Type B pancreatic cell (in vitro differentiated cells): ENCODE measurements at places on chromosomes 12 and 14. TPM values are rescaled to one million over a fixed set of nuclear protein-coding genes. Genes with fewer than 3 reads are reported as not detected.
A peak's percentile ranks its signal among the peaks of the same experiment; 100 is the strongest.

- H3K36me3 ChIP-seq = no peaks in the 10 kb centered on the region
- H3K4me3 ChIP-seq = no peak overlapping the region
- no peak for DNase-seq
- no peak overlapping the region for H3K27ac ChIP-seq
- peaks cover 47% of the 10 kb centered on the region for H3K27me3 ChIP-seq
Observed at GRCh38 chr12:112841906-112842305, 50.4 kb downstream of the RPH3A start.

GRCh38 chr12:127263621-127264020, 1003.3 kb upstream of the TMEM132C start:
- no peaks in the 10 kb centered on the region for H3K4me1 ChIP-seq
- DNase-seq = no peak
- no peak overlapping the region for H3K4me3 ChIP-seq
- H3K27ac ChIP-seq = no peak overlapping the region
- peaks cover 6% of the 10 kb centered on the region for H3K27me3 ChIP-seq

DNA sequence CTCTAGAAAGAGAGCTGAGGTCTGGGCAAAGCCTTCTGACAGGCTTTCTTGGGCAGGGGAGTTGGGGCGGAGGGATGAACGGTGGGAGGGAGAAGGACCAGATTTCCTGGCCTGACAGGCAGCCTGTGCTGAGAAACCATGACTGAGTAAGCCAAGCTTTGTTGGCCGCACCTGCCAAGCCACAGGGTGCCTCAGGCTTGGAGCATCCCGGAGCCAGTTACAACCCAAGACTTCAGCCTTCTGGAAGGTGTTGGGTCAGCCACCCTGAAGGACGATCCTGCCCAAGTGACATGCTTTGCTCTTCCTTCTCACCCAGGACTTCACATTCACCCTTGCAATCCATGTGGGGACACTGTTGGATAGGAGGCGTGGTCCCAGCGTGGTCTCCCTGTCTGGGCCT, 21.0 kb upstream of the AQP2 start:
- H3K36me3 ChIP-seq = no peaks in the 10 kb centered on the region
- no peak for DNase-seq
- peaks cover 2% of the 10 kb centered on the region for H3K4me1 ChIP-seq
- H3K27ac ChIP-seq = no peak overlapping the region
- no peak overlapping the region for H3K4me3 ChIP-seq

- no peaks in the 10 kb centered on the region for H3K36me3 ChIP-seq
- no peaks in the 10 kb centered on the region for H3K4me1 ChIP-seq
- no peaks in the 10 kb centered on the region for H3K27me3 ChIP-seq
Observed at GRCh38 chr14:83164016-83164415, 1630.4 kb upstream of the SEL1L start.

GRCh38 chr14:94844593-94845152, 74.8 kb upstream of the GSC start:
- no peaks in the 10 kb centered on the region for H3K4me1 ChIP-seq
- no peaks in the 10 kb centered on the region for H3K36me3 ChIP-seq
- DNase-seq = no peak
- no peak overlapping the region for H3K4me3 ChIP-seq
- H3K27ac ChIP-seq = no peak overlapping the region

DNA sequence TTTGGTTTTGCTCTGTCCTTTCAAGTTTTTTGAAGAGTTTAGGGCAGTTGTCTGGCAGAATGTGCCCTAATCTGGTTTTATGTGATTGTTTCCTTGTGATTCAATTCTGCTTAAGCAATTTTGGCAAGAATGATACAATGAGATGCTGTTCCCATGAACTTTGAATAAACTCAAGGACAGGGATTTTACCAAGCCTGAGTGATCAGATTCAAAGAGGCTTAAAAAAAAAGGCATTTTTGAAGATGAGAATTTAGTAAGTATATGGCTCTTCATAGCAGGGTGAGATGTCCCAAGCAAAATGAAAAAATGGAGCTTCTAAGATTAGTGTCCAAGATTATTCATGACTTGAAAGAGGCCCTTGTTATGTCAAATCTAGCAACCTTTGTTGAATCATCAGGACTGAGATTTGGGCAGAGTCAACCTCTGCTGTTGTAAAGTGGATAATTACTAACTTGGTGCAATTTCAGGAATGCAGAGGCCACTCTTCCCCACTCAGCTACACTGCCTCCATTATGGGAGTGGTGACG, 180.6 kb upstream of the NUDT4 start:
- H3K27ac ChIP-seq = peak overlapping the region; percentile 30
- no peak for DNase-seq
- no peak overlapping the region for H3K4me3 ChIP-seq
- H3K4me1 ChIP-seq = peaks cover 34% of the 10 kb centered on the region
- H3K27me3 ChIP-seq = no peaks in the 10 kb centered on the region

GRCh38 chr12:65450625-65451024, 172.1 kb downstream of the MSRB3 start:
- no peak overlapping the region for H3K4me3 ChIP-seq
- H3K27ac ChIP-seq = no peak overlapping the region
- H3K4me1 ChIP-seq = peaks cover 39% of the 10 kb centered on the region

- peak overlapping the region; percentile 97 for H3K27ac ChIP-seq
- no peaks in the 10 kb centered on the region for H3K36me3 ChIP-seq
- H3K4me1 ChIP-seq = peaks cover 44% of the 10 kb centered on the region
- H3K27me3 ChIP-seq = peaks cover 52% of the 10 kb centered on the region
- no peak for DNase-seq
Observed at GRCh38 chr12:57214398-57214781, 2.2 kb upstream of the NXPH4 start.

- no peak overlapping the region for H3K27ac ChIP-seq
- peaks cover 3% of the 10 kb centered on the region for H3K4me1 ChIP-seq
- DNase-seq = no peak
- no peak overlapping the region for H3K4me3 ChIP-seq
- H3K36me3 ChIP-seq = peaks cover 3% of the 10 kb centered on the region
- H3K27me3 ChIP-seq = peaks cover 39% of the 10 kb centered on the region
Observed at GRCh38 chr12:93580682-93581081, 8.2 kb downstream of the SOCS2 start.

- H3K27me3 ChIP-seq = no peaks in the 10 kb centered on the region
- no peak overlapping the region for H3K4me3 ChIP-seq
- no peak overlapping the region for H3K27ac ChIP-seq
- peaks cover 5% of the 10 kb centered on the region for H3K36me3 ChIP-seq
Observed at GRCh38 chr14:35159742-35160409, 37.5 kb downstream of the PRORP start.

- H3K4me1 ChIP-seq = peaks cover 20% of the 10 kb centered on the region
- peaks cover 27% of the 10 kb centered on the region for H3K27me3 ChIP-seq
- H3K27ac ChIP-seq = peak overlapping the region; percentile 3
- H3K4me3 ChIP-seq = no peak overlapping the region
Observed at GRCh38 chr12:30877105-30877875, 49.3 kb upstream of the TSPAN11 start.

DNA sequence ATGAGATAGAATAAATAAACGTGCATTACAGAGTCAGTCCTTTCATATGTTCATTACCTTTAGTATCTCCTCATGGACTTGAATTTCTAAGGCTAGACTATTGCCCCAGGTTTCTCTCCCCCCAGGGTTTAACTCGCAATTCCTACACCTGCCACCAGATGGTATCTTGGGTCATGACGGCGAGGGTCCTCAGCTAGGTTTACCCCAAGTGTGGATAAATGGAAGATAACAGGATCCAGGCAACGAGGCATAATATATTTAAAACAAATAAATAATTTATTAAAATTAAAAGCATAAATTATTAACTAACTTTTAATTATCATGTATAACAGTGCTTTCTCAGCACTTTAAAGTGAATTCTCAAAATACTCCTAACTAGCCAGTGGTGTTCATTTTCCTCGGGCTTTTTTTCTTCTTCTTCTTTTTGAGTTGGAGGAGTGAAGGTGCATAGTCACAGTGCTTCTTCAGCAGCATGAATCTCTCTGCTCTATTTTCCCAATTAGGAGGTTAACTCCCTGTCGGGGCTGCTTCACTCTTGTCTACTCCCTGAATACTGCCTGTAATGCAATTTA, 243.5 kb upstream of the CAND1 start:
- DNase-seq = no peak
- no peaks in the 10 kb centered on the region for H3K36me3 ChIP-seq
- no peak overlapping the region for H3K27ac ChIP-seq
- H3K27me3 ChIP-seq = no peaks in the 10 kb centered on the region

GRCh38 chr12:116916714-116917114, 6.0 kb downstream of the FBXW8 start:
- H3K27ac ChIP-seq = peak overlapping the region; percentile 95
- H3K27me3 ChIP-seq = no peaks in the 10 kb centered on the region
- peaks cover 27% of the 10 kb centered on the region for H3K36me3 ChIP-seq

GRCh38 chr14:80638620-80639515, 302.7 kb downstream of the CEP128 start:
- H3K27ac ChIP-seq = no peak overlapping the region
- no peak for DNase-seq
- no peaks in the 10 kb centered on the region for H3K4me1 ChIP-seq
- no peaks in the 10 kb centered on the region for H3K27me3 ChIP-seq

DNA sequence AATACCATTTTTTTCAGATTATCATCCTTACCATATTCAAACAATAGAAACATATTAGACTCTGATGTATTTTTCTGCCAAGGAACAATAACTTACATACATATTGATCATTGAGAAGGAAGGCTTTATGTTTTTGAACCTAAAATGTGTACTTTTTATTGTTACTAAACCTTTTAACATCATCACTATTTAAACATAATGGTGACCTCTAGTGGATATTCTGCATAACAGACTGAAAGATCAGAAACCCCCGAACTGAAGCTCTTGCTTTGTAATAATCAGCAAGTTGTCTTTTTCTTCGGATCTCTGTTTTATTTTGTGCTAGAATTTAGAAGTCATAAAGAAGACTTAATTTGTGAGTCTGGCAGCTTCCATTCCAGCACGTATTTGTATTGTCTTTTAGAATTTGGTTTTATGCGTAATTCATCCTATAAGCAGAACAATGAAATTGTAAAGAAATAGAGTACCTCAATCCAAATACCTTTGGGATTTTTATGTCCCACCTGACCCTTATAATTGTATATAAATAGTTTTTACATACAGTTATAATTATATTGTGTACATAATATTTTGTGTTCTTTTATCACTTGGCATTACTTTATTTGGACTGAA, 125.9 kb upstream of the ATF1 start:
- H3K4me3 ChIP-seq = no peak overlapping the region
- H3K27me3 ChIP-seq = no peaks in the 10 kb centered on the region
- H3K4me1 ChIP-seq = peaks cover 37% of the 10 kb centered on the region
- H3K36me3 ChIP-seq = peaks cover 3% of the 10 kb centered on the region

DNA sequence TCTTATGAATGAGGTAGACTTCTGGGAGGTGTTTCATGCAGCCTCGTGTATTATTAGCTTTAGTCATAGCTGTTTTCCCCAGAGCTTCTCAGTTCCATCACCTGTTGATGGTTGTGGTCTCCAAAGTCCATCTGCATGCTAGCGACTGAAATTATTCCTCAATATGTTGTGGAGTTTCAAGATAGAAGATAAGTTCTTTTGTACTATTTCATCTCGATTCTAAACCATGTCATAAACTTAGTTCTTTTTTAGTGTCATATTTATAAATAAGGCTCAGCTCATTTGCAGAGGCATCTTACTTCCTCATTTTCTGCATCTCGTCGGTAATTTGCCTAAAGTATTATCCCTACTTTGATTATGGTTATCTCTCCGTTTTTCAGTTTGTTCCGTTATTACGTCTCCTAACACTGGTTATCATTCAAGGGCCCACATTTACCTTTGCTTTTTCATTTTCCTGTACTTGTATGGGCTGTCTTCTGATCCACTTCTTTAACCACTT, 119.1 kb downstream of the ITPR2 start:
- no peak overlapping the region for H3K27ac ChIP-seq
- DNase-seq = no peak
- peaks cover 49% of the 10 kb centered on the region for H3K36me3 ChIP-seq
- H3K4me1 ChIP-seq = no peaks in the 10 kb centered on the region

DNA sequence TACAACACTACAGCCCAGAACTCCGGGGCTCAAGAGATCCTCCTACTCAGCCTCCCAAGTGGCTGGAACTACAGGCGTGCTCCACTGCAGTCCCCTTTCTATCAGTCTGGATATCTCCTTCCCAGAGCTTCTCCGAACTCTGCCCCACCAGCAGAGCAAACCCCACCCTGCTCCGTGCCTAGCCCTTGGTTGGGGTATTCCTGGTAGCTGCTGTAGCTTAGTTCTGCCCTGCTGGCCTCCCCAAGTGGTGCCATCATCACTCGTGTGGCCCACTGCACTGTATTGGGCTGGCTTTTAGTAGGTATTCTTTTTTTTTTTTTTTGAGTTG, 9.5 kb downstream of the HSP90AA1 start:
- H3K4me1 ChIP-seq = peaks cover 10% of the 10 kb centered on the region
- H3K4me3 ChIP-seq = no peak overlapping the region
- H3K27me3 ChIP-seq = no peaks in the 10 kb centered on the region

DNA sequence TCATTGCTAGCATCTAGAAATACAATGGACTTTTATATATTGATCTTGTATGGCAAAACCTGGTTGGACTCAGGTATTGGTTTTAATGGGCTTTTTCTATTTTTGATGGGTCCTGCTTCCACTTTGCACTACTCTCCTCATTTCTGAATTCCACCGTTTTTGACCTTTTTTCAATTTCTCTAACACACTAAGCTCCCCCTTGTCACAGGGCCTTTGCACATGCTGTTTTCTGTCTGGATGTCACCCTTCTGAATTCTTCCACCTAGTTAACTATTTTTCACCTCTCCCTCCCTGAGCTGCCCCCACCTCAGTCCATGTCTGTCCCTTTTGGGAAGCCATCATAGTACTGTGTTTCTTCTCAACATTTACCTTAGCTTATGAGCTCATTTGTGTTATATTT, 112.7 kb upstream of the FRMD6 start:
- DNase-seq = no peak
- H3K36me3 ChIP-seq = no peaks in the 10 kb centered on the region
- no peak overlapping the region for H3K27ac ChIP-seq

DNA sequence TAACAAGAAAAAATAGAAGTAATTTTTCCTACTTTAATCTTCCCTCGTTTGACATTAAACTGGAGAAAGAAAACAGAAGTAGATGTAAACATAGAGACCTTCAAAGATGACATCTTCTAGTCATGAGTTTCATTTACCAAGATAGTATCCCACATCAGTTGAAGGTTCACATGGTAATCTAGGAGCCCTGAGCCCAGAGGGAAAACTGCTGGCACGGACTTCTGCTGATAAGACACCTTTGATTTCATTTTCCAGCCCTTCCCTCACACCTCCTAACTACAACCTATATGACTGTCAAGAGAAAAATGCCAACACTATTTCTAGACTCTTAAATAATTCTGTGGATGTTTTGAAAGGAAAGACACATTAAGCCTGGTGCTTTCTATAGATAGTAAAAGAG, 46.0 kb upstream of the CCDC175 start:
- no peak overlapping the region for H3K27ac ChIP-seq
- no peaks in the 10 kb centered on the region for H3K4me1 ChIP-seq
- no peak overlapping the region for H3K4me3 ChIP-seq
- H3K36me3 ChIP-seq = no peaks in the 10 kb centered on the region
- no peak for DNase-seq
- peaks cover 50% of the 10 kb centered on the region for H3K27me3 ChIP-seq

GRCh38 chr12:30200864-30201263, 417.1 kb upstream of the TMTC1 start:
- H3K27me3 ChIP-seq = peaks cover 70% of the 10 kb centered on the region
- peak overlapping the region; percentile 76 for H3K4me3 ChIP-seq
- no peak overlapping the region for H3K27ac ChIP-seq

DNAJC22 gene
- 3.6 and 5.0 TPM in 2 replicates for total RNA-seq

CTSG gene
- total RNA-seq = not detected in 2 replicates

KLRK1 gene
- not detected in 2 replicates for total RNA-seq

IFT81 gene
- total RNA-seq = 12.6 and 33.8 TPM in 2 replicates

SERPINA10 gene
- total RNA-seq = 1.5 and 2.8 TPM in 2 replicates

PRPH gene
- total RNA-seq = 1.8 and 7.3 TPM in 2 replicates

NPAS3 gene
- 3.4 and 8.7 TPM in 2 replicates for total RNA-seq

TSPAN31 gene
- total RNA-seq = 34.8 and 40.8 TPM in 2 replicates

MYBPC1 gene
- total RNA-seq = 5.2 and 18.0 TPM in 2 replicates
